CD4-positive, alpha-beta T cell treated with Interleukin-15 for 1 hour (primary cell): ENCODE measurements at places on chromosomes 12 and 14.

DNA sequence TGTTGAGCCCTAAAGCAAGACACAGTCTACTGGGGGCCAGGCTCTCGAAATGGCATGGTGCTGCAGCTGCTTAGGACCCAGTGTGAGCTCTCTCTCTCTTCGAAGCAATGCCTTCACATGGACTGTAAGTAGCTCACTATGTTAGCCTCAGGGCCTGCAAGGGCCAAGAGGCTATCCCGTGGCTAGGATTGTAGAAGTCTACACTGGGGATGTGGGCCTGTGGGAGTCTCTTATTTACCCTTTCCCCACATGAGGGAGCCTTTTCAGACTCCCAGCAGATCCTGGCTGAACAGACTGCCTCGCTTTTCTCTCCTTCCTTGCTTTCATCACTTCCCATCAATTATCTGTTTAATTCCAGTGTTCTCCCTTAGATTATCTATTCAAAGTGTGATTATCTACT lies 101.4 kb downstream of the GPR65 start:
- DNase-seq: no peak

DNA sequence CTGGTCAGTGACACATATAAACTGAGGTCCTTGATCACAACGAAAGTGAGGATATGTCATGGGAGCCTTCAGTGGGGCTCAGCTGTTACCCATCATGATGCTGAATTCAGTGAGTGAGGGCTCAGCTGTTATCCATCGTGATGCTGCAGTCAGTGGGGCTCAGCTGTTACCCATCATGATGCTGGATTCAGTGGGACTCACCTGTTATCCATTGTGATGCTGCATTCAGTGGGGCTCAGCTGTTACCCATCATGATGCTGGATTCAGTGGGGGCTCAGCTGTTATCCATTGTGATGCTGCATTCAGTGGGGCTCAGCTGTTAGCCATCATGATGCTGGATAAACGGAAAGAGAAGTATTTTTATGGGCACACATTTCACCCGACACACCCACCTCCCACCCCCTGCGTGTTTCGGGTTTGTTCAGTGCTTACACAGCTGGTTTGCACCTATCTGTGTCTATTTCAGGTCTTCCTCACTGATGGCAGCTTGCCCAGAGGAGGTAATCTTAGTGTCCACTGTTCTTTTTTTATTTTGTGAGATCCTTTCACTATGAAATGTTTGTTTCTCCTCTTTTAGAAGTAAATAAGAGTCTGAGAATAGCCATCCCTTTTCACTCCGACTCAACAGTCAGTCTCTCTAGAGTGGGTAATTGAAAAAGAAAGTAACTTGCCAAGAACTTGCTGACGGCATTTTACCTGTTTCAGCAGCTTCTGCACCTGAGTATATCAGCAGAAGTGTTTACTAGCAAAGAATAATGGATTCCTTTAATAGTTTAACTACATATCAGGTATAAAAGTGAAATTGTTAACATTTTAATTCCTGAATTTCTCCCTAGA lies 183.0 kb downstream of the ERC1 start:
- no peak for DNase-seq

DNA sequence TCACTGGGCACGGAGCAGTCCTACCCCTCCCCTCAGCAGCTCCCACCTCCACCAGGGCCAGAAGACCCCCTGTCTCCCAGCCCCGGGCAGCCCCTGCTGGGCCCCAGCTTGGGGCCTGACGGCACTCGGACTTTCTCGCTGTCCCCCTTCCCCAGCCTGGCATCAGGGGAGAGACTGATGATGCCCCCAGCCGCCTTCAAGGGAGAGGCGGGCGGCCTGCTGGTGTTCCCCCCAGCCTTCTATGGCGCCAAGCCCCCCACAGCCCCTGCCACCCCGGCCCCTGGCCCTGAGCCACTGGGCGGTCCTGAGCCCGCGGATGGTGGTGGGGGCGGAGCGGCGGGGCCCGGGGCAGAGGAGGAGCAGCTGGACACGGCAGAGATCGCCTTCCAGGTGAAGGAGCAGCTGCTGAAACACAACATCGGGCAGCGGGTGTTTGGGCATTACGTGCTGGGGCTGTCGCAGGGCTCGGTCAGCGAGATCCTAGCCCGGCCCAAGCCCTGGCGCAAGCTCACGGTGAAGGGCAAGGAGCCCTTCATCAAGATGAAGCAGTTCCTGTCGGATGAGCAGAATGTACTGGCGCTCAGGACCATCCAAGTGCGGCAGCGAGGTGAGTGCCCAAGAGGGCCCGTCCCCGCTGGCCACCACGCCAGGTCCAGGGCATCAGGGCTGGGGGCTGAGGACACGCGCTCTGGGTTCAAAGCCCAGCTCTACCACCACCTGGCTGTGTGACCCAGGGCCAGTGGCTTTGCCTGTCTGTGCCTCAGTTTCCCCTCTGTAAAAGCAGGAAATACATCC lies 58.6 kb downstream of the PHETA1 start:
- DNase-seq: no peak

DNA sequence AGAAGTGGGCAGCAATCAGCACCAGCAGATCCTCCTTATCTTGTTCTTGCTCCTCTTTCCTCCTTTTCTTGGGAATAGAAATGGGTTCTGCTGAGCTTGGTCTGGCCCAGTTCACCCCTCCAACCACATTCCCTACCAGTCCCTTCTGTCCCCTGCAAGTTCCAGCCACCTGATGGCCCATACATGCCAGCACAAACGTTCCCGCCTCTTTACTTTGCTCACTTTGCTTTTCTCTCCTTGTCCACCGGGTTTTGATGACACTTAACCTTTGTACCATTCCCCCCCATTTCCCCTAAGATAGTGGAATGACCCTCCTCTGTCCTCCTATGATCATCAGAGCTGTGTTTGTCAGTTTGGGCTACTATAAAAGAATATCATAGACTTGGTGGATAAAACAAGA lies 23.4 kb upstream of the EML1 start:
- no peak for DNase-seq

GRCh38 chr14:22382955-22383354 lies 206.1 kb downstream of the DAD1 start:
- no peak for DNase-seq

- no peak for DNase-seq
Measured at GRCh38 chr12:122208073-122208820, 4.7 kb downstream of the B3GNT4 start.
